Activated CD8-positive, alpha-beta memory T cell treated with anti-CD3 and anti-CD28 coated beads for 4 hours (primary cell): ENCODE measurements at places on chromosomes 2 and 18.

- no peak for DNase-seq
Observed at GRCh38 chr18:11121443-11121849, 27.9 kb downstream of the PIEZO2 start.

DNA sequence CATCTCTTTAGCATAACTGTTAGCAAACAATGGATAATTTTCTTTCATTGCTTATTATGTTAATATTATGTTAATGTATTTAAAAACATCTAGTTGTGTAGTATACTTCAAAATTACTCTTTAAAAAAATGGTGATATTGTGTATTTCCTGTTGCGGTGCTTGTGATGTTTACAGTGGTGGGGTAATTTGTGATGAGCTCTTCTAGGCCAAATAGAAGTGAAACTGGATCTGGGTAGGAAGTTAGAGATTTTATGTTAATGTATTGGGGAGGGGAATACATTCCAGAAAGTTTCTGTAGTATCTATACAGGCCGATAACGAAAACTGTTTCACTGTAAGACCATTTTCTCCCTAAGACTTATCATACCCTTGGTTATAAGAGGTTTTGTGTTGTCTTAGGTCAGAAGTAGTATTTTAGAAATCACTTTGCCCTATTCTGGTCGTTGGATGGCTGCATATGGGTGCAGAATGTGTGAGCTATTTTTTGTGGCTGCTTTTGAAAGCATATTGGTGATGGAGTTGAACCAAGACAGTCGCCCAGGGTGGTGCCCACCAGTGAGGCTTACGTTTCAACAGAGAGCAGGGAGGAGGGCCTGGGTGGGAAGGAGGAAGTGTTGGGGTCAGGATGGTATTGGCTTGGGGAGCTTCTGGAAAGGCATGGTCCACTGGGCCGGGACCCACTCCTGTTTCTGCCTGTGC, 5.8 kb downstream of the TSHZ1 start:
- DNase-seq, result no peak

GRCh38 chr2:159290289-159290907, 3.9 kb upstream of the WDSUB1 start:
- no peak for DNase-seq

- no peak for DNase-seq
Observed at GRCh38 chr2:22486343-22486742, 898.6 kb upstream of the KLHL29 start.

DNA sequence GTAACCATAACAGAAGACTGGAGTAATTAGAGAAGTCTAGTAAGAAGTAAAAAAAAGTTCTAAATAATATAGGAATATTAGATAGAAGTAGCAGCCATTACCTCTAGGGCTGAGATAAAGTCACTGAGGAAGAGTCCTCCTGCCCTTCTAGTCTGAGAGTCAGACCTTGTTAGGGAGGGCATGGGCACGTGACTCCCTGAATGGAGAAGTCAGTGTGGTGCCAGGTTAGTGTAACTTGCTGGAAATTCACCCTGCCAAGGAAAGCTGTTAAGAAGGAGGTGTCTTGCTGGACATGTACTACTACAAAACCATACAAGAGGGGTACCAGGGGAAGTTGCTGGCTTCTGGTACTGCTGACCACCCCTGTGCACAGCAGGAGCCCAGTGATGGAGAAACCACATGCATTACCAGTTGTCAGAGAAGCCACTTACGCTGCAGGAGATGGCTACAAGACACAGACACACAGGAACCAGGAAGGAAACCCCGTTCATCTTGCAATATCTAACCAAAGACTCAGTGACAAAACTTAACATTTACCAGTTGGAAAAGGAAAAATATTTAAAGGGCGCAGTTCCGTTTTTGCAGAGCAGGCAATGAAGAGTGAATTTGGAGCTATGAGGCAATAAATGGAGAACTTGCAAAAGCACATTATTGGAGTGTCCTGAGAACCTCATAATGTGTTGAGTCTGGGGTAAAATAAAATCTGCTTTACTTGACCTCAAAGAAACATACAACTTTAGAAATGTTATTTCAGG, 77.2 kb upstream of the TLK1 start:
- no peak for DNase-seq

DNA sequence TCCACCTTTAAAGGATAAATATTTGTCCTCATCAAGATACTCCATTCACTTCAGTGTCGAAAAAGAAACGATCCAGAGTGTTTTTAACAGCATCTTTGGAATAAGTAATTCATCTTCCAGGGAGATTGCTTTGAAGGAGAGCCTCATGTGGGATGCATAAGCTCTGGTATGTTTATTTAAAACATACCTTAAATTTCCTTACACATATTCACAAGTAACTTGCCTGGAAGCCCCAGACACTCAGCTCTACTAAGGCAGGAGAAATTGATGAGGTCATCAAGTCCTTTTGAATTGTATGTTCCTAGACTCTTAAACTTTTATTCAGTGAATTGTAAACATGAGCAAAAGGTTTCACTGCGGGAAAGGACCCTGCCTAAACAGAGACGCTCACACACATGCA, 103.0 kb downstream of the CDK15 start:
- DNase-seq, result no peak

DNA sequence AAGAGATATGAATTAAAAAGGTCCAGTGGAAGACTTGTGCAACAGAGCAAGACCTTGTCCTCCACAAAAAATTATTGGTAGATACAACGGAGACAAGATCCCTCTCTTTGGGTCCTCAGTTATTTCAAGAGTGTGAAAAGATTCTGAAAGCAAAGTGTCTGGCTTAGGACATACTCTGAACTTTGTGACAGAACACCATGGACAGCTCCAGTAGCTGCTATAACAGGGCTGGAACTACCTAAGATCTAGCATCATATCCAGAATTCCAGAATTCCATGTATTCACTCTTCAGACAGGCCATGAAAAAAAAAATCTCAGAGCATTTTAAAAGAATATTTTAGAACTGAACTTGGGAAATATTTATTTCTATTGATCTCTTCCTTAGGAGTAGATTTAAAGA, 74.8 kb upstream of the ZBTB14 start:
- no peak for DNase-seq

DNA sequence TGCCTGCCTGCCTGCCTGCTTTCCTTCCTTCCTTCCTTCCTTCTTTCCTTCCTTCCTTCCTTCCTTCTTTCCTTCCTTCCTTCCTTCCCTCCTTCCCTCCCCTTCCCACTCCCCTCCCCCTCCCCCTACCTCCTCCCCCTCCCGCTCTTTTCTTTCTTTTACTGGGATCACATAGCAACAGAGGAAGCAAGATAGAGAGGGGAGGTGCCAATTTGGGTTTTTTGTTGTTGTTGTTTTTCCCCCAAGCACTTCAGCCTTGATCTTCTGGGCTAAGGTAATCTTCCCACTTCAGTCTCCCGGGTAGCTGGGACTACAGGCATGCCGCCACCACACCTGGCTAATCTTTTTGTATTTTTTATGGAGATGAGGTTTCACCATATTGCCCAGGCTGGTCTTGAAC, 20.0 kb downstream of the PPM1B start:
- no peak for DNase-seq
